Suprapubic skin (tissue), 4 donors: ENCODE measurements at places on chromosomes 5 and 9. TPM values are rescaled to one million over a fixed set of nuclear protein-coding genes. Genes with fewer than 3 reads are reported as not detected.

GRCh38 chr9:18366184-18366583 lies 107.8 kb upstream of the ADAMTSL1 start:
- DNase-seq: no peak

Gene RASEF
- total RNA-seq: 6.2 TPM

Gene GKAP1
- 3.4 TPM for total RNA-seq

GRCh38 chr9:123003466-123003865 lies 30.0 kb upstream of the GPR21 start:
- DNase-seq: no peak

Gene PCDHA8
- 0.17 TPM for total RNA-seq

DNA sequence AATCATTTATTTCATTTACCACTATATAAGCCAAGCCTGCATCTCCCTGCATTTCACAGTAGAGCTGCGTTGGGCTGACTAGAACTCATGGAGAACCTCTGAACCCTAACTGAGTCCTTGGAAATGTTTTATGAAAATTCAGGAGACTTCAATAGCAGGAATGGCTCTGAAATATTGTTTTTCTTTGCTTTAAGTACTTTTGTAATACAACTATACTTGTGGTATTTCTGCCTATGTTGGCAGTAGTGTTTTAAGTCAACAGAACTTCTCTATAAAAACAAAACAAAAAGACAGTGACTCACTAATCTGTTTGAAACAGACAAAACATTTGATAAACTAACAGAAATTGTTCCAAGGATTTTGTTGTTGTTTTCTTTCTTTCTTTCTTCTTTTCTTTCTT lies 489.2 kb upstream of the MEF2C start:
- no peak for DNase-seq

Gene DELE1
- 42.5 TPM for total RNA-seq

Gene LPAR1
- 17.4 TPM for total RNA-seq

- DNase-seq: no peak
Measured at GRCh38 chr9:12702160-12702758, 9.1 kb downstream of the TYRP1 start.

DNA sequence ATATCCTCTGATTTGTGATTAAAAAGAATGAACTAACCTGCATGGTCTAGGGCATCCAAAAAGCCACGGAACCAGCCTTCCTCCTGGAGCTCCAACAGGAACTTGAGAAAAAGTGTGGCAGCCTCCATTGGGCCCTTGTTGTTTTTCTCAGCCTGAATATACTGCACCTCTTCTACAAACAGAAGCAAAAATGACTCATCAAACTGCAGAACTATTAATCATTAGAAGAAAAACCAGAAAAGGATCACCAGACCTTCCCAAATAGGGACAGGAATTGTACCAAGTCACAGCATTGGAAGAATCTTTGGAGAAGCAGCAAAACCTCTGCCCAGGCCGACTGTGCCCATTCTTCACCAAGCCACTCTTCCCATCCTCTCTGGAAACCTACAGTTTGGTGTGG lies 25.2 kb downstream of the RIGI start:
- DNase-seq: no peak

DNA sequence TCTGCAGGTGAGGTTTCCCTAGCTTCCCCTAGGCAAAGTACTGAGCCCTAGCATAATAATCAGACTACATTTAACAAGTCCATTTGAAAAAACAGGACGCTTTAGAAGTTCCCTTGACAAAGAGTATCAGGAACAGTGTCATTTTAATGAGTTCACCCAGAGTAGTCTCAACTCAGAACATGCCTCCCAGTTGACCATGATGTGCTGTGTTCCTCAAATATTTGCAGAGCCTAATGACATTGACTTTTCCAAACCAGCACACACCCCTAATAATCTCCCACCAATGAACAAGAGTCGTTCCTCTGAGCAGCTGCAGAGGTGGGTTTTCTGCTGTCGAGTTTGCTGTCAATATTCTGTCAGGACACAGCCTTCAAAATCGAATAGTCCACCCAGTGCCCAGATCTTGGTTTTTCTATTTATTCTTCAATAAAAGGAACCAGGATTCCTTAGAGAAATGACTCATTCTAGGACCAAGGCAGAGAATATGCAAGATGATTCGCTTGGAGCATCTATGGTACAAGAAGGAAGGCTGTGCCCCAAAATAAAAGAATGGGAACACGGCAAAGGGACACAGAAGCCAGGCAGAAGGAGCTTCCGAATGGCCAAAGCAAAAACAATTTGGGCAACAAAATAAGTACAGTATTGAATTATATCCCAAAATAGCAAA lies 57.6 kb downstream of the OTULIN start:
- DNase-seq: no peak

GRCh38 chr5:123819833-123820232 lies 307.9 kb downstream of the CSNK1G3 start:
- DNase-seq: no peak

Gene MYORG
- total RNA-seq: 6.4 TPM

Gene SLC6A18
- not detected for total RNA-seq

- DNase-seq: no peak
Measured at GRCh38 chr9:13979941-13980318, 334.0 kb downstream of the NFIB start.

- no peak for DNase-seq
Measured at GRCh38 chr9:100591139-100591538, 13.3 kb downstream of the CAVIN4 start.

GRCh38 chr9:89426384-89426961 lies 71.4 kb downstream of the SEMA4D start:
- DNase-seq: no peak
